Stimulated activated CD8-positive, alpha-beta memory T cell treated with anti-CD3 and anti-CD28 coated beads, Interleukin-7, amount 100 ng/mL, for 1 hour (primary cell): ENCODE measurements at places on chromosomes 12 and 14.

DNA sequence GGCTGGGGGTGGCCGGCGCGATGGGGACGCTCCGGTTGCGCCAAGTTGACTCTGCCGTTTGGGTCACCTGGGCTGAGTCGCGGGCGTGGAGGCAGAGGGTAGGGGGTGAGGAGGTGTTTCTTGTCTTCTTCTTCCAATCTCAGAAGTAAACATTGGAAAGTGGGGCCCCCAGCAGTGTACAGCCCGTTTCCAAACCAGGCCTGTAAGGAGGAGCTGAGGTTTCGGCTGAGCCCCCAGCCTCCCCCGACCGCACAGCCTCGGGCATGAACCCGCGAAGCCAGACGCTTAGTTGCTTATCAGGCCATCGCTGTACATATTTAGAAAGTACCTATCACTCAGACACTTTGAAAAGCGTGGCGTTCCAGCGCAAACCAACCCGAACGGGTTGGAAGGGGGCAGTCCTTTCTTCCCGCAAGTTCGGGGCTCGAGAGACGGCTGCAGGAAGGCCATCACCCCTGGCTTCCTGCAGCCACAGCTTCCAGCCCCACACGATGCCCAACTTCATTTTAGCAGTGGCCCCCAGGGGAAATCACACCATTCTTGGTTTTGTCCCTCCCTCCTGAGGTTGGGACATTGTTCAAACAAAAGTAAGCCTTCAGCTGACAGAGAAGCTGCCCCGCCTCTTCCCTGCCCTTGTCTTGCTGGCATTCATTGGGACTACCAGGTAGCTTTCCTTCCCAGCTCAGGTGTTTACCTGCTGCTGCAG lies 164.1 kb downstream of the ZFP36L1 start:
- no peak for DNase-seq

DNA sequence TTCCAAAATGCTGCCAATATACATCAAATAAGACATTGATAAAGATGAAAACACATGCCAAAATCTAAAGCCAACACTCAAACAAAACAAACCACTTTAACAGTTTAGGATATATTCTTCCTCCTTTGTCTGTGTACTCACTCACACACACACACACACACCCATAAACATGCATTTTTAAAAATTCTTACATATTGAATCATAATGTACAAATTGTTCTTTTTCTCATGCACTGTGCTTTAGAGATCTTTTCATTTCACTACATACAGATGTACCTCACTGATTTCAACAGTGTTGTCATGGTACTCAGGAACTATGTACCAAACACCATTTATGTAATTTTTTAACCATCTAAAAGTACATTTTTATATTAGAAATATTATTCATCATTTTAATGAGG lies 9.5 kb upstream of the RERG start:
- DNase-seq: no peak

DNA sequence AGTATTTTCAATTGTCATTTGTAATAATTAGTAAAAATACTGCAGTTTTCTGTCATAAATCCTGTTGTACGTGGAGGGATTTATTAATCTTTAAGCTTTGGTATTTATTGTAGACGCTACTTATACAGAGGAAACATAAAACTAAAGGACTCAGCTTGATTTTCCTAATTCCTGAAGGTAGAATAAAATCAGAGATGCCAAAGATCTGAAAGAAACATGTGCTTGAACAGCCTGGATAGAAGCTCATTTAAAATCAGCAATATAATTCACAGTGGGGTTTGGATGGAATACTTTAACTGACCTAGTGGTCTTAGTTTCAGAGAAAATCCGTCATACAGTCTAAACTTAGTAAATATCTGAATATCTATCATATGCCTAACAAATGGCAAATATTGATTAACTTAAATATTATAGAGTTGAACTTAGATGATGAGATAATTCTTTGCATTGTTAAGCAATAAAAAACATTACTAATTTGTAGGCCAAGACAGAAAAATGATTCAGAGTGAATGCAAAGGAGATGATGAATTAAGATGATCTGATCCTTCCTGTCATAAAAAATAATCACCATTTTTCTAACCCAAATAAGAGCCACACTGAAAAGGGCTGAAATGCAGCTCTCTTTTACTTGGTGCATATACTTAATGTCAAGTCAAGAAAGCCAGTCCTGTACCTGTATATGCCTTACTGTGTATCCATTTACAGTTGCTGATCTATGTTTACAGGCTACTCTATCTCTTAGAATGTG lies 397.1 kb upstream of the DCN start:
- DNase-seq: no peak

- DNase-seq: no peak
Measured at GRCh38 chr14:22926316-22926715, 2.9 kb downstream of the PRMT5 start.

DNA sequence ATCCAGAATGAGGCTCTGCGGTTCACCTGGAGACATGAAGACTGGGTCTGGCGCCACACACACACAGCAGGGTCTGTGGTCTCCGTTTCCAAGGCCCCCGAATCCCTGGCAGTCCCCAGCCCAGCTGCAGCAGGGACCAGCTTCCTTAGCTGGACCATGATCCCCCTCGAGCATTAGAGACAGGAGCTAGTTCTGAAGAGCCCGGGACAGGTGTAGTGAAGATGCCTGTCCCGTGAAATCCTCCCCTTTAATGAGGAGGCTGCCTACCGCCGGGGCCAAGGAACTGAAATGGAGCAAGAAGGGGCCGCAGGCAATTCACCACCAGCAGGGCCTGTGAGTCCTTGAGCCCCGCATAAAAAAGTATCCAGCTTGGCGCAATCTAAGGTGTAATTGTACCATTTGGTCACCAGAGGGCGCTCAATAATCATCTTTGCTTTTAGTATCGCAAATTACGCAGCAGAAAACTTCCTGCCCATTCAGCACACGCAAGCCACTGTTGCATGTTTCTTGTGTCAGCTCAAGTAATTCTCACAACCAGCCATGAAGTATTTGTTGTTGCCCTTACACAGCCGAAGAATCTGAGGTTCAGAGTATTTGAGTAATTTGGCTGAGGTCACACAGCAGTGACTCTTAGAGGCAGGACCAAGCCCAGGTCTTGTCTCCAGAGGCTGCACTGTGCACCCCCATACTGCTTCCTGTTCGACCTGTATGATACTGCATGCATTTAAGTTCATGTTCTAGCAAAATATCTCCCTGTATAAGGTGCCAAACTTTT lies 54.3 kb upstream of the PPP2R5C start:
- peak; percentile 31 for DNase-seq

DNA sequence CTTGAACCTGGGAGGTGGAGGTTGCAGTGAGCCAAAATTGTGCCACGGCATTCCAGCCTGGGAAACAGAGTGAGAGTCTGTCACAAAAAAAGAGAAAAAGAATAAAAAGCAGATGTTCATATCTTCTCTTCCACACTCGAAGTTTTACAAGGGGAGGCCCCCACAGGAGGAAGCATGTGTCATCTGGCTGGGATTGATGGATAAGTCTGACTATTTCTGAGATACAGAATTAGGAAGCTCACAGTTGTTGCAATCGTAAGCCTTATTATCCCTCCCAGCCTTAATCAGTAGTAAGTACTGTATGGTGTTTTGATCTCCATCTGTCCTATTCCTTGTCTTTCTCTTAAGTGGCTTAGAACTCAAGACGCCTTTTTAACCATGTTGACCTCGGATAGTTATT lies 31.9 kb upstream of the RASSF8 start:
- no peak for DNase-seq

DNA sequence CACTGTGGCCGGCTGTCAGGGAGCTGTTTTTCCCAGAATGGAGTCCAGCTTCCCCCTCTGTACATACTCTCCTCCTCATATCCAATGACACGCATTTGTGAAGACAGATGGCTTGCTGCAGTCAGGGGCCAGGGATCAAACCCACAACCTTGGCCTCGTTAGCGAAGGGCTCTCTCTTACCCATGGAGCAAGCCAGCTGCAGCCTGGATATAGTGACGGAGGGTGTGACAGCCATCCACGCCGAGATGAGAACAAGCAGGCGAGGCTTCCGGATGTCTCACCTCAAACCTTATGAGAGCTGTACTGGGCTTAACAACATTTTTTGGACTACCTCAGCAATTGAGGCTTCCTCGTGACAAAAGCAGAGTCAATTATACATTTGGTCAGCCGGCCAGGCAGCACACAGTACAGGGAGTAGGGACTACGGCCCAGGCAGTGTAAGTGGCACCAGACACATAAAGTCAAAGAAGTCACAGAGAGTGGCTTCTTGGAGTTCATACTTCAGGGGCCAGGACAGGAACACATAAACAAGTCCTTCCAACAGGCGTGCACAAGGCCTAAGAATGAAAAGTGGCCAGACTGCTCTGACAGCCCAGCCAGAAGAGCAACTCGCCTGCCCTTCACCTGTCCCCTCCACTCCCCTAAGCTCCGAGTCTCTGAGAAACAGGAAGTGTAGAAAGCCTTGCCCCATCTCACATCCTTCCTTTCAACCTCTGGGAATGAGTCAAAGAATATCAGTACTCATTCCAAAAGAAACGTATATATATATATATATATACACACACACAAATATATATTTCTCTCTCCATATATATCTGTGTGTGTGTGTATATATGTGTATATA lies 115.1 kb downstream of the TTC7B start:
- no peak for DNase-seq

- DNase-seq: no peak
Measured at GRCh38 chr14:32947792-32948191, 9.1 kb downstream of the NPAS3 start.

GRCh38 chr14:21807975-21808374 lies 134.4 kb upstream of the OR4E1 start:
- no peak for DNase-seq

DNA sequence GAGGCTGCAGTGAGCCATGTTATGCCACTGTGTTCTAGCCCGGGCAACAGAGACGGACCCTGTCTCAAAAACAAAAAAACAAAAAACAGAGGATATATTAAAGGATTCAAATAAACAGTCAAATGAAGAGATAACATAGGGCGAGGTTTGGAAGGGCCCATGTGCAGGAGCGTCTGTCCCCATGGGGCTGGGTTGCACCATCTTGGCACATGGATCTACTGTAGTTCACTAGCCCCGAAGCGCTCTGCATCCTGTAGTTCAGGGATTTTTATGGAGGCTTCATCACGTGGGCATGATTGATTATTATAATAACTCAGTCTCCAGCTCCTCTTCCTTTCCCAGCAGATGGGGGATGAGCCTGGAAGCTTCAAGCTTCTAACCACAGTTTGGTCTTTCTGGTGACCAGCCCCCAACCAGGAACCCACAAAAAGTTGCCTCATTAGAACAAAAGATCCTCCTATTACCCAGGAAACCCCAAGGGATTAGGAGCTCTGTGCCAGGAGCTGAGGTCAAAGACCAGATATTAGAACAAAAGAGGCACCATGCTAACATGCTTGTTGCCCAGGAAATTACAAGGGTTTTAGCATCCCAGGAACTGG lies 59.9 kb downstream of the HCAR2 start:
- no peak for DNase-seq

- DNase-seq: no peak
Measured at GRCh38 chr14:55265197-55265596, 6.0 kb upstream of the FBXO34 start.

- DNase-seq: no peak
Measured at GRCh38 chr12:40215982-40216381, 8.8 kb upstream of the LRRK2 start.

- no peak for DNase-seq
Measured at GRCh38 chr12:124443931-124444712, 123.3 kb downstream of the NCOR2 start.

DNA sequence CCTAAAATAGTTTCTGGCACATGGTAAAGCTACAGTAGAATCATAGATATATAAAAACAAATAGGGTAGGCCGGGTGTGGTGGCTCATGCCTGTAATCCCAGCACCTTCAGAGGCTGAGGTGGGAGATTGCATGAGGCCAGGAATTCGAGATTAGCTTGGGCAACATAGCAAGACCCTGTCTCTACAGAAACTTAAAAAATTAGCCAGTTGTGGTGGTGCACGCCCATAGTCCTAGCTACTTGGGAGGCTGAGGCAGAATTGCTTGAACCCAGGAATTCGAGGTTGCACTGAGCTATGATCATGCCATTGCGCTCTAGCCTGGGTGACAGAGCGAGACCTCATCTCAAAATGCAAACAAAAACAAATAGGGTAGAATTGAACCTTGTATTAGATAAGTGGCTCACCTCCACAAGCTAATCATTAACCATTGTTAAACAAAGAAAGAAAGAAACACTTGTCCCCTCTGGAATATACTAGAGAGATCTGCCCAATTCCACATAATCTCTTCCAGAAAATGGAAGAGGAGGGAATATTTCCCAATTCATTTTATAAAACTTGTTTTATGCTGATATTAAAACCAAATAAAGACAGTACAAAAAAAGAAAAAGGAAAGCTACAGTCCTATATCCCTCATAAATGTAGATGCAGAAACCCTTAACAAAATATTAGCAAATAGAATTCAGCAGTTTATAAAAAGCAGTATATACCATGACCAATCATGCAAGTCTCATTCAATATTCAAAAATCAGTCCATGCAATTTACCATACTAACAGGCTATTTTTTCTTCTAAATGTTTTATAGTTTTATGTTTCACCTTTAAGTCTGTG lies 22.7 kb upstream of the DHRS2 start:
- DNase-seq: no peak

- no peak for DNase-seq
Measured at GRCh38 chr14:74804219-74804825, 41.2 kb downstream of the YLPM1 start.

- DNase-seq: no peak
Measured at GRCh38 chr14:24098229-24098926, 4.3 kb downstream of the PCK2 start.

DNA sequence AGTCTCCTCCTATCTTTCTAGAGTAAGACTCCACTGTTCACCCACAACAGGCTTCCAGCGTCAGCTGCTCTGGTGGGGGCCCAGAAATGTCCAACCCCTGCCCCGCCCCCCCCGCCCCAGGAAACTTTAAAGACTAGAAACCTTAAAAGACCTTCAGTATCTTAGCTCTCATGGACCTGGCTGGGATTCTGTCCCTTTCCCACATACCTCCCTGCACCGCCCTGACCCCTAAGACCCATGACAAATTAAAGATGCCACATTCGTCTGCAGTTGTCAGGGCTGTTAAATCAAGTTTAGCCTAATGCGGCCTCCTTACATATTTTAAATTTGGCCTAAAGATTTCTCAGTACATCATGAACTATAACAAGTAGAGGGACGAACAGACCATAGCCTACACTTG lies 10.0 kb upstream of the SERPINA10 start:
- DNase-seq: no peak

DNA sequence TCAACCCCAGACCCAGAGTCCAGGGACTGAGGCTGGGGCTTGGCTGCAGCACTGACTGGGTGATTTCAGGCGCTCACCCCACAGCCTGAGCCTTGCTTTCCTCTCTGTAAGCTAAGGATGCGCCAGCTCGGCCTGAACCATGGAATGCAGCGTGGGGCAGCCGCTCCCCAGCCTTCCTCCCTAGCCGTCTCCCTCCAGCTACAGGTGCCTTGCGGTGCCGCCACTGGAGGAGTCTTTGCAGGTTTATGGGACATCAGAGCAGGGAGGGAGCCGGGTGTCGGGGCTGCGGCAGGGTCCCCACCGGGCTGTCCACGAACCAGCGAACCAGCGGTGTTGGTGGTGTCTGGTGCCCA lies 19.4 kb downstream of the PPP2R5C start:
- DNase-seq: no peak

- no peak for DNase-seq
Measured at GRCh38 chr12:132719141-132719953, 8.7 kb downstream of the PGAM5 start.
